ENCODE measurements at places on chromosomes 3 and 15. TPM values are rescaled to one million over a fixed set of nuclear protein-coding genes. Genes with fewer than 3 reads are reported as not detected.

The DLL4 gene
- 11.1 TPM for total RNA-seq

The IVD gene
- 106 TPM for total RNA-seq

The C3orf20 gene
- not detected for total RNA-seq

The GPR15 gene
- not detected for total RNA-seq

All from left ventricle myocardium inferior (tissue), 1 donor.